Stimulated activated CD8-positive, alpha-beta memory T cell treated with anti-CD3 and anti-CD28 coated beads, Interleukin-4, amount 100 ng/mL, for 1 hour (primary cell): ENCODE measurements at places on chromosomes 7 and 10.

- no peak for DNase-seq
These were observed 243.8 kb upstream of the KIAA1217 start for GRCh38 chr10:23965123-23965522.

- no peak for DNase-seq
These were observed 139.4 kb upstream of the AGR3 start for GRCh38 chr7:17021205-17021604.

- DNase-seq, result no peak
These were observed 13.9 kb upstream of the ATP6V0E2 start for GRCh38 chr7:149859876-149860275.

- no peak for DNase-seq
These were observed 75.8 kb downstream of the PRKCQ start for GRCh38 chr10:6504296-6504695.

DNA sequence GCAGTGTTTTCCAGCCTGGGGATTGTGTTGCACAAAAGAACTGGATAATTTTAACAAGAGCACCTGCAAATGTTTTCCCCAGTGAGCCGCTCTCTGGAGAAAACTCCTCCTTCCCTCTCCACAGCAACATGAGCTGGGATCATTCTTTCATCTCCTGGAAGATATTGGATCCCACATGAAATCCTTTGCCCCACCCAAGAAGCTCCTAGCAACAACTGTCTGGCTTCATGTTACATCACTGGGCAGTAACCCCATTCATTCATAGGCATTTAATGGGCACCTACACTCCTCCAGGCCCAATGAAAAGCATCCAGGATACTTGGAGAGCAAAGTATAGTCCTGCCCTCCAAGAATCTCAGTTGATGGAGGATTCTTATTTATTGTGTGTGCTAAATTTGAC lies 27.2 kb downstream of the LSM5 start:
- no peak for DNase-seq

- no peak for DNase-seq
These were observed 26.1 kb upstream of the DNAJC1 start for GRCh38 chr10:22029445-22030236.

- no peak for DNase-seq
These were observed 36.5 kb downstream of the XPNPEP1 start for GRCh38 chr10:109886781-109887140.

DNA sequence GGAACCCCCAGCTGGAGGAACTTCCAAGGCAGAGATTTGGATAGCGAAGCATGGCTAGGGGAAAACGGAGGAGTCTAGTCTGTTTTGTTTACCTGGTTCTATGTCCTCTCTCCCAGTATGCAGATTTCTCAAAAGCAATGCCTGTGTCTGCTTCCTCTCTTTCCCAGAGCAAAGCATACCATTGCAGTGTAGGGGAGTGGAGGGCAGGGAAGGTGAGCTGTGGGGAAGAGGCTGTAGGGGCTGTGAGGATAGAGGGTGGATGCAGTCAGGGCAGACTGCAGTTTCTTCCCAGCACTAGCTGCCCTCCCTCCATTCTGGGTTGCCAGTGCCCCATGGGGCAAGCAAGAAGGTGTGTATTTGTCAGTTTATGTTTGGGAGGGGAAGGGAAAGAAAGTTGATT lies 16.9 kb upstream of the TSPAN14 start:
- DNase-seq, result no peak

- no peak for DNase-seq
These were observed 107.3 kb upstream of the EFCAB10 start for GRCh38 chr7:105688617-105689016.

DNA sequence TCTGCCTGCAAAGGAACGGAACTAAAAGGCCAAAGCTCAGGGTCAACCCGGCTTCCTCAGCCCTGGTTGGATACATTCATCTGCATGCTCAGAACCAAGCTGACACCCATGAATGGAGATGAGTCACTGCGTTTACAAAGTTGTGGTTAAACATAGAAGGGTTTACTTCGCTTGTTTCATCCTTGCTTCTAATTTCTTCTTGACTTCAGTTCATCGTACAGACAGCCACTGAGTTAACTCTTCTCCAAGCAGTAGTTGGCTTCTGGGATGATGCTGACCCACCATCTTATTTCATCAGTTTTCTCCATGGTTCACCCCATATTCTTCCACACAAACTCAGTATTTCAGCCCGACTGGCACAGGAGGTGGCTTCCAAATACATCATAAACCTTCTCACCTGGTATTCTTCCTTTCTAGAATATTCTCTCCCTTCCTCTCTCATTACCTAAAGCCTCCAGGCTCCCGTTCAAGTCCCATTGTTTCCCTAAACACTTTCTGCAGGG lies 166.3 kb upstream of the RNF32 start:
- no peak for DNase-seq

DNA sequence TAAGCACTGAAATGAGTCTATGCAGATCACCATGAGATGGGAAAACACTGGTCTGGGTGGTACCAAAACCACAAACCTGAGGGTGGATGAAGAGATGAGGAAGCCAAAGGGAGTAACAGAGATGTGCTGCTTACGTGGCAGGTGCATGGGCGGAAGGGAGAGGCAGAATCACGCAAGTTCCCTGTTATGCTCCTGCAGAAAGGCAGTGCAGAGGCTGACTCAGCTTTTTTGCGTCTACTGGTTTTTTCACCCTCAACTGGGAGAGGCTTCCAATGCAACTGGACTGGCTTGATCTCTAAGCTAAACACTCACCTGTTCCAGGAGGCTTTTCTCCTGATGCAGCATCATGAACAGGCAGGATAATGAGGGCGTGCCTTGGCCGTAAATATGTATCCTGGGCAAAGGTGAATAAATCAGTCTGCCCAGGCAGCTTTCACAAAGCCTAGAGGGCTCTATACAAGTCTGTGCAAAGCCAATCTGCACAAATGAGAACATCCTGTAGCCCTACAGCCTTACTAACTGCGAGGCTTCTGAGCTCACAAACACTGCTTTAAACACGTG lies 95.4 kb upstream of the AFAP1L2 start:
- DNase-seq, result no peak

GRCh38 chr10:132300582-132300981 lies 7.2 kb downstream of the STK32C start:
- DNase-seq, result no peak

GRCh38 chr7:100000239-100000638 lies 15.2 kb upstream of the ZKSCAN1 start:
- no peak for DNase-seq

- DNase-seq, result no peak
These were observed 8.8 kb upstream of the LAMB4 start for GRCh38 chr7:108138911-108139310.

DNA sequence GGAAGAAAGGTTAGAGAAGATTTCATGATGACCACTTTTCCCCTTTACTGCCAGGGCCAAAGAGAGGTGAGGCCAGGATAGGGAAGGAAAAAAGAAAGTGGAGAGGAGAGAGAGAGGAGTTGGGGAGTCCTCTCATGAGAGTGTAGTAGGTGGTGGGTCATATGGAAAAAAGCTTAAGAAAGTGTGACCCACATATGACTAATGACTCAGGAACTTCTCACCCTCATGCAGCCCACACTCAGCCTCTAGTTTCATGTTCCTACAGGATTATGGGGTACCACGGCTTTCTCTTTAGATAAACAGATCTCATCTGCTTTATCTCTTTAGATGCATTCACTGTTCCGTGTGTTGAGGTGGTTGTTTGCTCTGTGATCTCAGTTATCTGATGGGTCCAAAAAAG lies 462.5 kb upstream of the IGFBP3 start:
- no peak for DNase-seq
